ENCODE measurements at places on chromosomes 2 and 18. TPM values are rescaled to one million over a fixed set of nuclear protein-coding genes. Genes with fewer than 3 reads are reported as not detected.

Gene RTP5
- total RNA-seq: not detected

Gene TBC1D8
- total RNA-seq: 5.0 TPM

Gene KCNIP3
- total RNA-seq: 0.96 TPM

Gene LRPPRC
- 32.6 TPM for total RNA-seq

Gene RFX8
- 0.16 TPM for total RNA-seq

Gene RAMP1
- total RNA-seq: 21.7 TPM

Gene FLACC1
- total RNA-seq: not detected

Gene SPATS2L
- 142 TPM for total RNA-seq

Gene CHST10
- total RNA-seq: 19.7 TPM

Gene SLC9A2
- not detected for total RNA-seq

Gene PROKR1
- 0.13 TPM for total RNA-seq

Gene FEV
- total RNA-seq: not detected

Gene RTTN
- 12.4 TPM for total RNA-seq

Gene INPP4A
- 18.4 TPM for total RNA-seq

Gene NLRC4
- total RNA-seq: not detected

Gene IKZF2
- total RNA-seq: 4.7 TPM

Gene LINC00305
- not detected for total RNA-seq

Gene EHBP1
- 28.4 TPM for total RNA-seq

Gene IL1RL2
- 0.88 TPM for total RNA-seq

Gene SAG
- not detected for total RNA-seq

Gene KCNE4
- 5.0 TPM for total RNA-seq

Gene ORC2
- total RNA-seq: 8.0 TPM

Gene DES
- under 0.01 TPM for total RNA-seq
